ENCODE measurements at places on chromosomes 13 and 19.

GRCh38 chr13:30147421-30147820 lies 159.9 kb downstream of the KATNAL1 start:
- no peak for DNase-seq

DNA sequence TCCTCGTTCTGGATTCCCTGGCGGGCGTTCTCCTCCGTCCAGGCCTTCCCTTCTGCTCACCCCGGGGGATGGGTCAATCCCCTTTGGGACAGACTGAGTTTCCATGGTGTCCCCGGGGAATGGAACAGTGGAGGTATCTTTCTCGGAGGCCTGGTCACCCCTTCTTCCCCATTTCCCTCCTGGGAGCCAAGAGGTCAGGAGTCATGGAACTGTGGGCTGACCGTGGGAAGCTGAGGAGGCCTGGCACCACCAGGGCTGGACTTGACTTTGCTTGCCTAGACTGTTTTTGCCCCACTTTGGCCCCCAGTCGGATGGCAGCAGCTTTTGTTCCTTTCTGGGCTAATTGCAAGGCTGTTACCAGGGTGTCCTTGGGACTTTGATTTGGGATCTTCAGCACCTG lies 2.0 kb downstream of the NACC1 start:
- no peak for DNase-seq

GRCh38 chr13:72186730-72187422 lies 319.9 kb upstream of the DACH1 start:
- DNase-seq: no peak

DNA sequence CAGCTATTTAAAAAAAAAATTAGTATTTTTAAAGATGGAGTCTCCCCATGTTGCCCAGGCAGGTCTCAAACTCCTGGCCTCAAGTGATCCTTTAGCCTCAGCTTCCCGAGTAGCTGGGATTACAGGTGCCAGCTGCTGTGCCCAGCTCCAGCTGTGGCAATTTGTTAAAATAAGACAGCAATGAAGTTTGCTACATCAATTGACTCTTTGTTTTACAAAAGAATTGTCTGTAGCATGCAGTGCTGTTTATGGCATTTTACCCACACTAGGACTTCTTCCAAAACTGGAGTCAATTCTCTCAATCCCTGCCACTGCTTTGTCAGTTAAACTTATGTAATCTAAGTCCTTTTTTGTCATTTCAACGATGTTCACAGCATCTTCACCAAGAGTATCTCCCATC lies 49.3 kb downstream of the NDFIP2 start:
- DNase-seq: no peak

- no peak for DNase-seq
Measured at GRCh38 chr19:18856385-18857126, 24.8 kb downstream of the UPF1 start.

DNA sequence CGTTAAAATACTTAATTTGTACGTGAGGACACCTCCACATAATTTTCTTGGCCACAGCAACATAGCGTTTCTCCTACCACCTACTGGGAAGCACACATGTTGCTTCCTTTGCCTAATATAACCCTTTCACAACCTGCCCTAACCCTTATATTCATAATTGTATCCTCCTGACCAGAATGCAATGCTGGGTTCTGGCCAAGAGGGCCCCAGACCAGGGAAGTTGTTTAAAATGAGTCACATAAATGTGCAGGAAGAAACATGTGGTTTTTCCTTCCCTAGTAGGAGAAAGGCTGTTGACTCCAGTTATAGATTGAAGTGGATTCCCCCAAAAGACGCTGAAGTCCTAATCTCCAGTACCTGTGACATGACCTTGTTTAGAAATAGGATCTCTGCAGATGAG lies 187.3 kb downstream of the NUFIP1 start:
- no peak for DNase-seq

GRCh38 chr19:10271543-10272086 lies 695 bp downstream of the ICAM1 start:
- peak; percentile 26 for DNase-seq

- DNase-seq: peak; percentile 86
Measured at GRCh38 chr19:54231077-54231931, 8.5 kb upstream of the LILRB3 start.

GRCh38 chr19:4516939-4517300 lies 1.4 kb downstream of the PLIN4 start:
- no peak for DNase-seq

- no peak for DNase-seq
Measured at GRCh38 chr13:43990021-43990420, 110.3 kb downstream of the LACC1 start.
